ENCODE measurements at places on chromosomes 4 and X.
A peak's percentile ranks its signal among the peaks of the same experiment; 100 is the strongest.

GRCh38 chr4:184126800-184127199 lies 90.9 kb downstream of the ENPP6 start:
- DNase-seq = no peak

- DNase-seq = no peak
These were observed 106.4 kb downstream of the RTL5 start for GRCh38 chrX:72025236-72025770.

DNA sequence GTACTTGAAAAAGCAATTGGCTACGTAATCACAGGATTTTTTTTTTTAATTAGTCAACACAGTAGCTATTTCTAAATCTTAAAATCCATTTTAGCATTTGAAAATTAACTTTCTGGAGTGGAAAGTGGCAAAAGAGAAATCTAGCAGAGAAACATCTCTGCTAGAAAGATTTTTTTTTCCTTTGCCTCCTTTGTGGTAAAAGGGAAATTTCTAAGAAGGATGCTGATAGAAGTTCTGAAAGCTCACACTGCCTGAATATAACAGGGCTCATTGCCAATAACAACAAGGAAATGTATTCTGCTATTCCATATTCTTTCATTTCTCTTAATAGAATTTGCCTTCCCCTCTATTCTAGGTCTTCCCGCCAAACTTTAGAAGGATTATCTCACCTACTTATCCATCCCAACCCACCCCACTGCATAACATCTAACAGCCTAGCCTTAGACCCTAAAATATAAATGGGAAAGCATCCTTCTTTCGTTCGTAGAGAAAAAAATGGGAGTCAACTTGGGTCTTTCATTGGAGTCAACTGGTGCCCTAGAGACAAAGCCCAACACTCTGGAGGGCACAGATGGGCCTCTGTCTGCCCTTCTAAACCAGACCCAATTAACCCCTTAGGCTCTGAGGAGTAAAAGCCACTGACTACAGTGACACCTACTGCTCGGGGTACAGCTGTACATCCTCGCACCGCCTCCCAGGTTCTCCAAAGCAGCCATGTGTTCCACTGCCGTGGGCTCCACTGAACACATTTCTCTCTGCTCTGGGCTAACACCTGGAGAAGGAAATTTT lies 103.9 kb downstream of the MAML3 start:
- DNase-seq = no peak

- no peak for DNase-seq
These were observed 71.6 kb downstream of the AMELX start for GRCh38 chrX:11364835-11365234.

DNA sequence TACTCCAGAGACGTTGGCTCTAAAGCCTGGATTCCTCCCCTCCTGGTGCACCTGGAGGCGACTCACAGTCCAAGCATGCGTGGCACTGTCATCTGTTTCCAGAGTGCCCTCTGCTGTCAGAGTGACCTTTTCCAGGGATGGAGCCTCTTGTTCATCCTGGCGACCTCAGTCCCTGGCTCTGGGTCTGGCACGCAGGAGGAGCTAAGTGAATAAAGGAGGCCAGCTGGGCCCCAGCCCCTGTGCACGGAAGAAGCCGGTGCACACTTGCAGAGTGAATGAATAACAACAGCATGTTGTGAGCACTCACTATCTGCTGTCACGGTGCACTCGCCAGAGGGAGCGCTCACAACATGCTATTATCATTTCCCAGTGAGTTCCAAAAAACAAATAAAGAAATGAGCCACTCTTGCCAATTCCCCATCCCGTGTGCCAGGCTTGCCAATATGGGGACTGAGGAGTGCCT lies 27.8 kb upstream of the PSAPL1 start:
- no peak for DNase-seq

DNA sequence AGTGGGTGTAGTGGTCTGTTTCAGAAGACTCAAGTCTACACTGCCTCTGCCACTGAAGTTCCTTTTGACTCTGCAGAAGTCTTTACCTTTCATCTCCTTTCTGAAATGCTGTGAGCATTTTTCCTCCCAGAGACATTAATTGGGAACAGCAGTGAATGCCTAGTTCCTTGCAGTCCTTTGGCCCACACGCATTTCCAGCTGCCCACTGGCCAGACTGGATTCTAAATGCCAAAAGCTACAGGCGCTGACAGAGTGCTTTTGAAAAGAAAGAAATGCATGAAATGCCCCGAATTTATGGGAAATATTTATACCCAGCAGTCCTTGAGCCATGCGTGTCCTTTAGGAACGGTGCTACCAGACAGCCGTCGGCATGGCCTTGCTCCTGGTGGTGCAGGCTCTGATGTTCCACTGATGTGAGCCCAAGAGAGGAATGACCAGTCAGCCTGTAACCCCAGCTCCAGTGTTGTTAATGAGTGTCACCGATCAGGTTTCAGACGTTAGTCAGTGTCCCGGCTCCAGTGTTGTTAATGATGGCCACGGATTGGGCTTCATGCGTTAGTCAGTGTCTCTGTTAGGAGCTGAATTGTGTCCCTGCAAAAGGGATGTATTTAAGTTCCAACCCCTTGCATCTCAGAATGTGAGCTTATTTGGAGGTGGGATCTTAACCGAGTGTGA lies 132.6 kb downstream of the TBL1X start:
- no peak for DNase-seq

DNA sequence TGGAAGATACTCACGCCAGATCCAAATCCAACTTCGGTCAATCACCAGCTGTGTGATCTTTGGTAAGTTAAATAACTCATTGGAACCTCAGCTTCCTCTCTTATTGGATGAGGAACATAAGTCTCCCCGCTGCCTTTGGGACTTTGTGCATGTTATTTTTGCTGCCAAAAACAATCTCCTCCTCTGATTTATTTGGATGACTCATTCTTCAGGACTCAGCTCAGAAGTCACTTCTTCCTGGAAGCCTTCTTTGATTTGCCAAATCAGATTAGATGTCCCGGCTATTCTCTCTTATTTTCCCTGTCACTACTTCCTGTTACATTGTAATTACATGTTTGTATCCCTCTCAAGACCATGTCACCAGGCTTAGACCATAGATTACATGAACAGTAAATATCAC lies 138.0 kb upstream of the BOD1L1 start:
- no peak for DNase-seq

GRCh38 chr4:34466411-34466810 lies 1777.9 kb downstream of the ARAP2 start:
- DNase-seq = no peak

DNA sequence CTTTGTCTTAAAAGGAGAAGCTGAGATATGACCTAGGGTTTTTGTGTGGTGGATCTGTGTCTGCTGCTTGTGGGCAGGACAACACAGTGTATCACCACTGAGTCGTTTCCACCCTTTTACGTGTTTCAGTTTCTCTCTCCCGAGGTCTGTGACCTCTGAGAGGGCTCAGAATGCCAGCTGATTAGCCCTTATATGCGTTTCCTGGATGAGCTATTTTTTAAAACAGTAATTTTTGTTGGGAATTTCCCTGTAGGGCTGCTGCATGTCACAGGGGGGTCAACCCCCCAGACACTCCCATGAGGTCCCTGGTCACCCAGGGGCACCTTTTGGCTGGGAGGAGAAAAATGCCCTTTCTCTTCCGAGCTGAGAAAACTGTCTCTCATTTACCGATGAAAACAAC lies 170.4 kb upstream of the CASK start:
- no peak for DNase-seq

DNA sequence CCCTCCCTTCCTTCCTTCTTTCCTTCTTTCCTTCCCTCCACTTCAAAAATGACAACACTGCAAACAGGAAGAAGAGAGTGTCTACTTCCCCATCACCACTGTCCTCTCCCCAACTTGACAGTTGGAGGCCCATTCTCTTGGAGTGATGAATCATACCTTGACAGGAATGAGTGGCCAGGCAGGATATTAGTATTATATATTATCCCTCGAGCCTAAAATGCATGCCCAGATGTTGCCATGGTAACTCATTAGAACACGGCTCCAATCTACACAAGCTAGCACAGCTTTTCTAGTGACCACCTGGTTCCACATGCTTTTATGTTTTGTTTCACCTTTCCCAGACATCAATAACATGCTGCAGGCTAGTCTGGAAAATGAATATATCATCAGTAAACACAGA lies 71.3 kb upstream of the LHFPL1 start:
- no peak for DNase-seq

DNA sequence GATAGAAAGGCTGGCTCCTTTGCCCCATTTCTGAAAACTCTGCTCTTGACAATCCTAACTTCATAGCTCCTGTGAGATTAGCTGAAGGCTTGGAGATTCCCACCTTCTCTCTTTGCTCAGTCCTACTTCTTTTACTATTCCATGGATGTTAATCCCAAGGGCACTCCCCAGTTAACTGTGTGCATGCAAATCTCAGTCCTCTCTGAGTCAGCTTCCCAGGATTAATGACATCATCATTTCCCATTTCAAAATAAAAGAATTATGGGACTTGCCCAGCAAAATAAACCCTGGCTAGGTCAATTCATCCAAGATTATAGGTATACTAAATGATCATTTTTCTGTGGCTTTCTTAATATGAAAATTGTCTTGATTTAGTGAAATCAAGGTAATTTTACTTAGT lies 328.6 kb upstream of the NR3C2 start:
- no peak for DNase-seq

DNA sequence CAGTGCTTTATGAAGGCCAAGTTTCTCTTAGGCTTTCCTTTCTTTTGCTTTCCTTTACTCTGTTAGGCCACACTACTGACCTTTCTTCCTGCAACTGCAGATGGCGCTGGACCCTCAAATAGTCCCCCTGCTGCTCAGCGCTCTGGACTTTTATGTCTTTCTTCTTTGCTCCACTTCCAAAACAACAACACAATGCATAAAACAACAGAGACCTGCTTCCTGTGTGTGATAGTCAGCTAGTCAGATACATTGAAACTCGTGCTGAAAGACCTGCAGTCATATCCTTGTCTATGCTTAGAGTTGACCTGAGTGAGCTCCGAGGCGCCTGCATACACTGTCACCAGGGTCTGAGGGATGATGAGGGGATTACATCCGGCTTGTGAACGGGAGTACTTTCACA lies 108.9 kb upstream of the TEX13D start:
- DNase-seq = no peak

- no peak for DNase-seq
These were observed at the start of gene MAB21L2 for GRCh38 chr4:150582146-150582872. Gene MAB21L2, plus strand, starts transcription at chr4:150582151. Its CDS starts 879 bp downstream, at chr4:150583030.

- no peak for DNase-seq
These were observed 162.8 kb downstream of the PPP1R2C start for GRCh38 chrX:42615161-42615563.

GRCh38 chr4:145557720-145558119 lies 61.5 kb upstream of the MMAA start:
- DNase-seq = peak; percentile 31

- DNase-seq = no peak
These were observed 34.4 kb downstream of the HPF1 start for GRCh38 chr4:169723207-169723965.

DNA sequence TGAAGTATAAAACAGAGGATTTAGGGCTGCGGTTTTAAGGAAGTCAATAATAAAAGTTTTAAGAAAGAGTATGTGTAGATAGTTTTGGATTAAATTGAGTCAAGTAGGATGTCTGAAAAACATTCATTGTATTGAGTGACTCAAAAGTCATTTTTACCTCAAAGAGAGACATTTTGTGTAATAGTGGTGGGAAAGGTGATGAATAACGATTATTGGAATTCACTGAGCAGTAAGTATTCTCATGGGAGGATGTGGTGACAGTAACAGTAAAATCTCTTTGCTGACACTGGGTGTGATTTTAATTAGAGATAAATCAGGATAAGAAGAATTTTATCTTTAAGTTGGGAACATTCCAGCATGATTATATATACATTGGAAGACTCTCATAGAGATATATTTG lies 233.6 kb downstream of the PDHA2 start:
- DNase-seq = no peak

DNA sequence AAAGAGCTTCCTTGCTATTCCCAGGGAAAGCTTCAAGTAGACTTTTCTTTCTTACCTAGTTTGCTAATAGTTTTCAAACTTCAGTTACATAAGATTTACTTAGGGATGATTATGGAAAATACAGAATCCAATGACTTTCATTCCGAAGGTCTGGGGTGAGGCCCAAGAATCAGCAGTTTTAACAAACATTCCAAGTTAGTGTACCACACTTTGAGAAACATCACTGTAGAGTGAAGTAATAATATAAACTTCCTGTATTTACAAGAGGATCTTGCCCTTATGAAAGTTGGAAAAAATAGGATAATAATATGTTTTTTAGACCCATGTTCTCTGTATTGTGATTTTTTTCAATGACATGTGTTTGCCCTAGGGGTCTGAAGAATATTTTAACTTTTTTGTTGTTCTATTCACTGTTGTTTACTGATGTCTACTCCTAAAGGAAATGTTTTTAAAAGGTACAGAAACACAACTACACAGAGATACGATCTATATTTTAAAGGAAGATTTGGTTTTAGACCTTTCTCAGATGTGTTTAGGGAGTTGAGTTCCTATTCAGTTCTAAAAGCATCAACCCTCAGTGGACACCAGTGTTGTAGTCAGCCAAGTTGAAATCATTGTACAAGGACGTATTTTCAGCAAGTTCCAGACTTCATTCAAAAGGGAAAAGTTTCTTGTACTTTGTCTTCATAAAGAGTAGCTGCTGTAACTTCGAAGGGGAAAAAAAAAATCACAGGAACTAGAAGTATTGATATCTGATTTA lies 295.8 kb upstream of the SLC7A11 start:
- DNase-seq = no peak

DNA sequence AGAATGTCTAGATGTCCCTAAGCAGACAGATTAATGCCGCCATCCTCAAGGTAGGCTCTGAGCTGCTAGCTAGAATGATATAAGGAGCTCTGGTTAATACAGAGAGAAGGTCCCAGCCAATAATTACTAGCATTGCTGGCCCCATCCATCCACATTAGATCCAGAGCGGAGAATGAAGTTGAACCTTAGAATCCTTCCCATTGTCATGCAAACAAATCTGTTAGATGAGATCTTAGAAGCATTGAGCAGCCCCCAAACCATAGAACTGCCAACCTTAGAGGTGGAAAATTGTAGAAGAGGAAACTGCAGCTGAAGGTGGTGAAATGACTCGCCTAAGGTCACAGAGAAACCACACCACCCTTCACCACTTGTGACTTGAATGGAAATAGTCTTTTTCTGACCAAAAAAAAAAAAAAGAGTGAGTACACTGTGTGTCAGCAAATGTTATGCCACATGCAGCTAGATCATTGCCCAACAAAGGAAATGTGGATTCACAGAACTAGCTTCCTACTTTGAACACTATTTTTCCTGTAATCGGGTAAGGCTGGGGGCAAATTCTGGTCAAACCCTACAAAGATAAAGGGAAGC lies 162.1 kb downstream of the SMIM20 start:
- DNase-seq = no peak

- no peak for DNase-seq
These were observed 52.8 kb upstream of the CLNK start for GRCh38 chr4:10737337-10737736.

GRCh38 chr4:87974856-87975462 lies 555 bp upstream of the SPP1 start:
- DNase-seq = no peak
